Activated T-cell treated with anti-CD3 and anti-CD28 coated beads for 4 hours (primary cell): ENCODE measurements at places on chromosomes 7 and 10.

DNA sequence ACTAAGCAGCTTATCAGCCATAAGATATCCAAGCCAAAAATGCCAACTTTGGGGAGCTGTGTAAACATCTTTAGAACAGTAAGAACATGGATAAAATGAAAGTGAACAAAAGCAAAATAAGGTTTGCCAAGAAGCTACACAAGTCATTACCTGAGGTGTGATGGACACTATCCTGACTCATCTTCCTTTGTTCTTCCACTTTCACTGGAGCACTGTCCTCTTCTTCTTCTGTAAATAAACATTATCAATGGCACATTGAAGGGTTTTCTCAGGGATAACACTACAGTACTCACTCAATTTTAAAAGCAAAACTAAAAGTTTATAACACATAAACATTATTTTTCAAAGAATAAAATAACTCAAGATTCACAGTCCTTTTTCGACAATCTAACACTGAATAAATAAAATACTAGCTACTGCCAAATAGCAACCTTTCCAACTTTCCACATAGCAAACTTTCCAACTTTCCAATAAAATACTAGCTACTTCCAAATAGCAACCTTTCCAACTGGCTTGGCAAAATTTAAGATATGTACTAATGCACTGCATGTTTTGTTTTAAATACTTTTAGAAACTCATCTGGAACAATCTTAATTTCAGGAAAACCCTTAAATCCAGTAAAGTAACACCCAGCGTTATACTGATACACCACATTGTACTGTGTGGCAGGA lies 174.1 kb downstream of the SKAP2 start:
- no peak for DNase-seq

GRCh38 chr10:124743191-124744101 lies 732 bp downstream of the FAM53B start:
- no peak for DNase-seq

DNA sequence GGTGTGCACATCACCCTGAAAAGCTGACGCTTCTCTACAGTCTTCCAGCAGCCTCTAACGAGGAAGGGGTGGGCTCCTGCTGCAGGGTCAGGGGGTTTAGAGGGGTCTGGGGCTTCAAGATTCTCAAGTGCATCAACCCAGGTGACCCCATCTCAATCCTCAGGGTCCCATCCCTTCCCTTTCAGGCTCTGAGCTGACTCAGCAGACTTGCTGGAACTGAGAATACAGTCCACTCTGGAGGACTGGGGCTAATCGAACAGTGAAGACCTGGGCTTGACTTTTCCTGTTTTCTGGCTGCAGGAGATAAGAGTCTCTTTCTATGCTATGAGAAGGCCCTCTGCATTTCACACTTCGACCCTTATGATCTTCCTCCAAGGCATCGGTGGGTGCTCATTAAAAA lies 22.3 kb upstream of the NPTX2 start:
- no peak for DNase-seq

DNA sequence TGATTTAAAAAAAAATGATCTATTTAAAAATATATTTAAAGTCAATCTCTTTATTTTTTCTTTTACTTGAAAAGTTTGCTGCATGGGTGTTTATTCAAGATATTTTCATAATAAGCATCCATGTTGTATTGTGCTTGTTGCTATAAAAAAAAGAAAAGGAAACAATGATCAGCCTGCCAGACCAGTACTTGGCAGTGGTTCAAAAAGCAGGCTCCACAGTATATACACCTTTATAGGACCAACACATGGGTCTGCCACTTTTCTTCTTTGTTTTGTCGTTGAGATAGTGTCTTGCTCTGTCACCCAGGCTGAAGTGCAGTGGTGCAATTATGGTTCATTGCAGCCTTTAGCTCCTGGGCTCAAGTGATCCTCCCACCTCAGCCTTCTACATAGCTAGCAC lies 228.0 kb downstream of the TWIST1 start:
- no peak for DNase-seq

DNA sequence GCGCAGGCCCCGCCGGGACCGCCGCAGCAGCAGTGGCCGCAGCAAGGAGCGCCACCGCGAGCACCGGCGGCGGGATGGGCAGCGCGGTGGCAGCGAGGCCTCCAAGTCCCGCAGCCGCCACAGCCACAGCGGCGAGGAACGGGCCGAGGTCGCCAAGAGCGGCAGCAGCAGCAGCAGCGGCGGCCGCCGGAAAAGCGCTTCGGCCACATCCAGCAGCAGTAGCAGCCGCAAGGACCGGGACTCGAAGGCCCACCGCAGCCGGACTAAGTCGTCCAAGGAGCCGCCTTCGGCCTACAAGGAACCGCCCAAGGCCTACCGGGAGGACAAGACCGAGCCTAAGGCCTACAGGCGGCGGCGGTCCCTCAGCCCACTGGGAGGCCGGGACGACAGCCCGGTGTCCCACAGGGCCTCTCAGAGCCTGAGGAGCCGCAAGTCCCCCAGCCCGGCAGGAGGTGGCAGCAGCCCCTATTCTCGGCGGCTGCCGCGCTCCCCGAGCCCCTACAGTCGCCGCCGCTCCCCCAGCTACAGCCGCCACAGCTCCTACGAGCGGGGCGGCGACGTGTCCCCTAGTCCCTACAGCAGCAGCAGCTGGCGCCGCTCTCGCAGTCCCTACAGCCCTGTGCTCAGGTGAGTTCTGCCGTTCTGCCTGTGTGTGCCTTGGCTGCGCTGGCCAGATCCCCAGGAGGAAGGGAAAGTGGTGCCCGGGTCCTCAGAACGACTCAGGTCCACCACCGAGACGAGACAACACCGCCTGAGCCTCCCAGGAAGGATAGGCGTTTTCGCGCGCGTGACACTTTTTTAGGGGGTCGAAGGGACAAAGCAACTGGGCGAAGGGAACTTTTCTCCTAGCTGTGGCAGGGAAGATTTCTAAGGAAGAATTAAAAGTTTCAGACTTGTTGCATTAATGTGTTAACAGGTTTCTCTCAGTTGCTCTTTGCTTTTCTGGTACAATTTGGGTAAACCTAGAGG lies 1.5 kb downstream of the CDK13 start:
- peak; percentile 45 for DNase-seq

DNA sequence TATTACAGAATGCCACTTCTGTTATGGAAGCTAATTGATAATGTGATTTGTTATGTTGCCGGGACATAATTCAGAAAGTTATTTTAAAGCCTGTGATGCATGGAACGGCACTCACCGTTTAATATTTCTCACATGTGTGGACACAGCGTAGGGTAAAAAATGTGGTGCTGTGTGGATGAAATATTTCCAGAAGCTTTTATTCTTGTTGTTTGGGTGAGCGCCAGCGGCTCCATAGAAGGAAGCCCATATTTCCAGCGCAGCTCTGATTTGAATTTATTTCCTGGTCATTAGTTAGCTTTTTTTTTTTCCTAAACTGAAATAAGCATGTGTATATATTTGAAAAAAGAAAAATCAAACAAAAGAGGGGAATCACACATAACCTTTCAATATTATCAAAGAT lies 20.2 kb upstream of the NKX6-2 start:
- DNase-seq: no peak

DNA sequence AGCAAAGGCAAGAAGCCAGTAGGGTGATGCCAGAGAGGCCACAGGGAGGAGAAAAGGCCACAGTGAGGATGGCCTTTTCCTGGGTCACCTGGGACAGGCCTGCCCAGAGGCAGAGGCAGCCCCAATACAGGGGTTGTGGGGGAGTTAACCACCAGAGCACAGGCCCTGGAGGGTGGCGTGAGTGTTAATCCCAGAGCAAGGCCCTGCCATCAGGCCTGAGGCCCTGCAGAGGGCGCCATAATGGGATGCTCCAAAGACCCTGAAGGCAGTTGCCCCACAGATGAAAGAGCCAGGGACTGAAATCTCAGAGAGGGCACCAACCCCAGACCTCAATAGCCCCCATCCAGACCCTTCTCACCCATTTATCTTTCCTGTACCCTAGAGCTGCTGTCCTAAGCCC lies 23.9 kb downstream of the SLC13A4 start:
- no peak for DNase-seq

- no peak for DNase-seq
These were observed 194.8 kb downstream of the FANK1 start for GRCh38 chr10:126090911-126091728.

DNA sequence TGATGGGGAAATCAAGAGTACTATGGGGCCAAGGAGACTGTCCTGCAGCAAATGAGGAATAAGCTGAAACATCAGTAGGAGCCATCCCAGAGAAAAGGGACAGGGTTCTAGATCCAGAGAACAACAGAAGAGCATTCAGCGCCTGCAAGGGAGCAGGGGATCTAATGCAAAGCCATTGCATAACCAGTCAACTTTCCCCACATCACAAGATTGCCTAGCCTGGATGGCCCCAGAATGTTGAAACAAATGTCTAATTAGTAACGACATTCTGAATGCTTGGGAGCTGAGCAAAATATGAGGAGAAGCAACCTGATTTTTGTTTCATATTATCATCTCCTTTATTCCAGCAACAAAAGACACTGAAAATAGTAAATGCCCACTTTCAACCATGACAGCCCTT lies 2.7 kb upstream of the MPP7 start:
- no peak for DNase-seq

- no peak for DNase-seq
These were observed 11.2 kb upstream of the JAKMIP3 start for GRCh38 chr10:132054564-132054963.

DNA sequence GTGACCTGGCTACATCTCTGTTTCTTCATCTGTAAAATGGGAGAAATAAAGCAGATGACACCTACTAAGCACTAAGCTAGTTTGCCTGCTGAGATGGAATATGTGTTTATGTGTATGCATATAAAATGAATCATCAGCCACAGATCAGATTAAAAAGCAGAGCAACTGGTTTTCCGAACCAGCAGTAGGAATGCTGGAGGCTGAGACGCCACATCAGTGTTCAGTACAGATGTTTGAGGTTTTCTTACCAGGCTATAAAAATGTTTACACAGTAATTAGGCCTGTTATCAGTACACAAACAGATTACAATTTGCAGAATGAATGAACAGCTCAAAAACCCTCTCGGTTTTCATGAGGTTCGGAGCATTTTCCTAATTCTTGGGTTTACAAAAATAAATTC lies 85.8 kb downstream of the CALN1 start:
- no peak for DNase-seq

GRCh38 chr7:52685333-52685732 lies 350.1 kb upstream of the POM121L12 start:
- DNase-seq: no peak

GRCh38 chr7:7798510-7798909 lies 80.1 kb upstream of the RPA3 start:
- no peak for DNase-seq

- DNase-seq: no peak
These were observed 917.0 kb downstream of the CNTNAP2 start for GRCh38 chr7:147033641-147034040.

GRCh38 chr7:12771378-12771877 lies 84.0 kb downstream of the ARL4A start:
- no peak for DNase-seq

GRCh38 chr10:97690133-97690532 lies 3.1 kb upstream of the AVPI1 start:
- no peak for DNase-seq

GRCh38 chr7:22220941-22221340 lies 136.0 kb downstream of the RAPGEF5 start:
- DNase-seq: no peak

DNA sequence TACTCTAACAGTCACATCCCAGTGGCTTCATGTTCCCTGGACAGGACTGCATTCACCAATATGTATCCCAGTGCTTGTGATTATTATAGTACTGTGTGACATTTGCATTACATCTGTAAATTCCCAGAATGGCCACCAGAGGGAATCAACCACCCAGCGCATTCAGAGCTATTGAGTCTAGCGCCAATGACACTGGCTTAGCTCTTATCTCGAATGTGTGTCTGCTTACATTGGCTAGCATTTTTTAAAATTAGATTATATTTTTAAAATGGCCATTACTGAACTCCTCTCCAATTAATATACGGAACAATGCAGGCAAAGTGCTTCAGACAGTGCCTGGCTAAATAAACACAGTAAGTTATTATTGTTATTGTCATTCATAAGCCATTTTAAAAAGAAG lies 36.3 kb downstream of the TRIL start:
- peak; percentile 14 for DNase-seq
